ENCODE measurements at places on chromosomes 5 and 9.

DNA sequence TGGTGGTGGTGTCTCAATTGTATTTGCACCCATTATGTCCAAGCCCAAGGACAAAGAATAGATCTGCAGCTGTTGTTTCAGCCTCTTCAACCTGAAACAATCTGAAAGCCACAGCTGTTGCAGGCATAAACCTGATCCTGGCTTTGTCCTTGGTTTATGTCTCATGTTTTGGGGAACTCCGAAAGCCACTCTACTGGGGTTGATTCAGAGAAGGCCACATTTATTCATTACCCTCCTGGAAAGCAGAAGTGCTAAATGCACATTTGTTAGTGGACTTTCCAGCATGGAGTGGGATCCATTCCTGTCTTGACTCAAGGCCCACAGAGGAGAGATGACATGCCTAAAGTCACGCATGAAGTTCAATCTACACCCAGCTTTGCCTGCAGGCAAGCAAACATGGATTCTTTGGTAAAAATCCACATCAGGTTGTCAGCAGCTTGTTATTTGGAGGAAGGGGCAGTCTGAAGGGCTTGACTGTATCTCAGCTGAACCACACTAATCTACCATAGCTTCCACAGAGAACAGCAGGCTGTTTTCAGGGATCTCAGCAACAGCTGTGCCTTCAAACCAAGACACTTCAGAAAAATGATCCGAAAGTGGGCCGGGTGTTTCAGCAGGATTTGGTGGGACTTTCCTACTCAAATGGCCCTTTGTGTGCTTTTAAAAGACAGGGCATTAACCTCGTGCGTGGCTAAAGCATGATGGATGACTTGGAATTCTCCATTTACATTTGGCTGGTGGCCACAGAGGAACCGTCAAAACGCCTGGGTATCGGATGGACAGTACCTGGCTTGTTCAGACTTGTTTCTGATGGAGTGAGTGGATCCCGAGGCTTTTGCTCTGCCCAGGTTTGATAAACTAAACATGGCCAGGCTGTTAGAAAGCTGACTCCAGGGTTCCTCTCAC lies 36.2 kb upstream of the ADAM19 start:
- no peak for DNase-seq

- DNase-seq: no peak
These were observed 82.1 kb downstream of the SLF1 start for GRCh38 chr5:94700592-94700991.

DNA sequence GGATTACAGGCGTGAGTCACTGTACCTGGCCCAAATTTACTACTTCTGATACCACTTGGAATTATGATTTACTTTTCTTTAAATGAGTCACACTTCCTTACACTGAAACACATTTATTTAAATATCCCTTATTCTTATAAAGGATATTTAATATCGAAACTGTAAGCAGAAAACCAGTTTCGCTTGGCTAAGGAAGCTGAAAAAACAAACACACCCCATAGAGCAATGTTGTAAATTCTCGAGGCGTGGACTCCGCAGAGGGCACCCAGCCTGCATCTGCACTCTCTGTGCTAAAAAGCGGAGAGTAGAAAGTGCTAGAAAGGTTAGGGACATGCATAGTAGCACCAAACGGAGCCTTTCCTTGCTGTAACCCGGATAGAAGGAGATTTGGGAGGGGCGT lies 86.5 kb downstream of the HMCN2 start:
- no peak for DNase-seq

GRCh38 chr9:27540502-27540901 lies 10.9 kb upstream of the MOB3B start:
- DNase-seq: no peak

- no peak for DNase-seq
These were observed 50.8 kb downstream of the F2R start for GRCh38 chr5:76766746-76767145.
